ENCODE measurements at places on chromosomes 4 and X.

GRCh38 chr4:138035781-138036258, 206.3 kb downstream of the SLC7A11 start:
- no peak for DNase-seq

- DNase-seq = no peak
Measured at GRCh38 chrX:69179380-69179911, 14.2 kb upstream of the PJA1 start.

GRCh38 chr4:141713771-141714445, 77.5 kb downstream of the IL15 start:
- DNase-seq = no peak

- DNase-seq = no peak
Measured at GRCh38 chr4:128917781-128918180, 108.3 kb downstream of the JADE1 start.

DNA sequence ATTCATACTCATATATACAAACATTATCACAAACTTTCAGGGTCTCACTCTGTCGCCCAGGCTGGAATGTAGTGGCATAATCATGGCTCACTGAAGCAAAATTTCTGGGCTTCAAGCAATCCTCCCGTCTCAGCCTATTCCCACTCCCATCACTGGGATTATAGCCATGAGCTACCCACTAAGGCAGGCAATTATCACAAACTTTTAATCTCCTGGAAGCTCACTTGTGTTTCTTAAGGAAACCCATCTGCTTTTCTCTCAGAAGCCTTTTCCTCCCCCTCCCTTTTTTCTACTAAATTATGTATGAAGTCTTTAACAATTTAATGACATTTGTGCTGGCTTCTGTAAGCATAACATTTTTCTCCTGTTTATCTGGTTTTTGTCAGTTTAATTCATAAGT, 170.5 kb downstream of the AREG start:
- no peak for DNase-seq

GRCh38 chr4:55018521-55018920, 106.9 kb downstream of the KDR start:
- DNase-seq = no peak
